Iris pigment epithelial cell (primary cell): ENCODE measurements at places on chromosomes 1 and 21.

- DNase-seq = peak; percentile 81
Observed at GRCh38 chr1:155272466-155273342, 600 bp downstream of the CLK2 start.

GRCh38 chr1:154849645-154850131 is 20.4 kb downstream of the KCNN3 start:
- DNase-seq = no peak

DNA sequence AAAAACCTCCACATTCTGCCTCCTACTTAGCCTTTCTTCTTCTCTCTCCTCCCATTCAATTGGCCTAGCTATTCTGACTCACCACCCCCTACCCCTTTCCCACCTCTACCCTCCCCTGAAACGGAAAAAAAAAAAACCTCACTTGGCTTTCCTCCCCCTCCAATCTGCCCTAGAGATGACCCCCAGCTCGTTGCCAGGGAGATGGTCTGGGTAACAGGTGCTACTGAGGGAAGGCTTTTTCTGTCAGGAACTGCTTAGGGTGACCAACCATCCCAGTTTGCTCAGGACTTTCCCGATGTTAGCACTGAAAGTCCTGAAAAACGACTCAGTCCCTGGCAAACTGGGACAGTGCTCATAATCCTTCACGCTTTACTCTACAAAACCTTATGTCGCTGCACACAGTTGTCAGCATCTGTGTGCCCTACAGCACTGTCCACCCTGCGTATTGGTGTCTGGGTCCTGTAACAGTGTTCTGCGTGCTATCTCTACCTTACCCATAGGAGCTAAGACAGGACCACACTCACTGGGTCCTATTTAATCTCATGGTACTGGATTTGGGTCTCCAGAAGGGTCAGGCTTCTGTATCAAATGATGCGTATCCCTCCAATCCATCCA is 7.7 kb upstream of the CADM3 start:
- DNase-seq = no peak

GRCh38 chr1:213337025-213337678 is 286.1 kb downstream of the RPS6KC1 start:
- no peak for DNase-seq
